ENCODE measurements at places on chromosomes 13 and 19.

DNA sequence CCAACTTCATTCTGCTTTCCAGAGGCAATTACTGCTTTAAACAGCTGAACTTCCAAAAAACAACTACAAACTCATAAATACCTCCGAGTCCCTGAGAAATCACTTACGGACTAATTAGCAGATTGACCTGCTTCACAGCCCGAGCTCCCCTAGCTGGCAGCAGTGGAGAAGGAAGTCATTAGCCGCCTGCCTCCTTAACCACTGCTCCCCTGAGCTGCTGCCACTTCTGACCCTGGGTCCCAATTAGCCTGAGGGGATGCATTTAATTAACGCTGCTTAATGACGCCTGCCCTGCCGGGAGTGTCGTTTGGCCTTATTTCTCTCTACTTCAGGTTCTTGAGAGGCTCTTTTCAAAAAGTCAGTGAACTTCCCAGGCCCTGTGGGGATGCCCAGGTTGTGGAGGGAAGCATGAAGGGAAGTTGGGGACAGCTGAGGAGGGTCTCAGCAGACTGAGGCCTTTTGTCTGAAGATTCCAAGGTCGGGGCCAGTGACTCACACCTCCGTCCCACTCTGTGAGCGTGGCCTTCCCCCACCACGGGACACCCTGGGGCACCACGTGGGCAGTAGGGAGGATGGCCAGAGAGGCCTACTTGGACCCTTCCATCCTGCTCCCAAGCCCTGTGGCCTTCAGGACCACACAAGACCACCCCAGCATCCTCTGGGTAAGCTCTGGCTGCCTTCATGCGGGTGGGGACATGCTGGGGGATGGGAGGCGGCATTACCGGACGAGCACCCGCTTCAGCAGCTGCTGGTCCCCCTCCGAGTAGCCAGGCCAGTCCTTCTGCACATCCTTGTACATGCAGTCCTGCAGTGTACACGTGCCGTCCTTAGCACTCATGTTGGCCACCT, 19.8 kb upstream of the ISYNA1 start:
- no peak for DNase-seq

GRCh38 chr19:10915130-10916091, 13.0 kb downstream of the YIPF2 start:
- DNase-seq = no peak

- no peak for DNase-seq
Observed at GRCh38 chr19:38670921-38671398, 23.5 kb downstream of the ACTN4 start.

- peak; percentile 88 for DNase-seq
Observed at GRCh38 chr19:17346109-17346671, 8.8 kb downstream of the GTPBP3 start.

All from 8988T (cell line).